ENCODE measurements at places on chromosomes 1 and 21.

- no peak for DNase-seq
Measured at GRCh38 chr1:11307852-11308251, 34.9 kb downstream of the UBIAD1 start.

DNA sequence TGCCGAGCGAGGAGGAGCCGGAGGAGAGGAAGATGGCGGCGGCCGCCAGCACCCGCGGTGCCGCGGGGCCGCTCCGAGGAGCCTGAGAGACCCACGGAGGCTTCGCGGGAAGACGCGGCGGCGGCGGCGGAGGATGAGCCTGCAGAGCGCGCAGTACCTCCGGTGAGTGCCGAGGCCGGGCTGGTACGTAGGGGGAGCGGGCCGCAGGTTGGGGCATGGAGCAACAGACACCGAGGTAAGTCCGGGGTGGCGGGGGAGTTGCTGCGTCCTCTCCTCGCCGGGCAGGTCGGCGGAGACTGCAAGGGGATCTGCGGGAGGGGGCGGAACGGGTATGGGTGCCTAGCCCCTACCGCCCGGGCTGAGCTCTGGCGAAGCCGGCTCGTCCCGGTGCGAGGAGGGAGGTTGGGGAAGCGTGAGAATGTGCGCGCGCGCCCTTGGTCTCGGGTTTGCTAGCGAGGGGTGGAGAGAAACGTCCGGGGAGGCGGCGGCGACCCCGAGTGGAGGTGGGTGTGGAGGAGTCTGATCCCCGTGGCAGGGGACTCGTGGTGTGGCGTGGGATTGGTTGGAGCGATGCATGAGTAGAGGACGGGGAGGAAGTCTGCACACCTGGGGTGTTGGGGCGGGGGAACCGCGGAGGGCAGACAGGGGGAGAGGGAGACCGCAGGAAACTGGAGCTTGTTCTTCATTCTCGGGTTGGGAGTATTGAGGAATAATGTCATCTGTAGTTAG, at the start of gene SMG7:
TSS of gene SMG7 (plus strand) at position 12 of the 729 bp plus-strand sequence. CDS start at position 134, 122 bp downstream.
- no peak for DNase-seq

GRCh38 chr1:21099034-21099868, 77.4 kb downstream of the EIF4G3 start:
- DNase-seq, result no peak

DNA sequence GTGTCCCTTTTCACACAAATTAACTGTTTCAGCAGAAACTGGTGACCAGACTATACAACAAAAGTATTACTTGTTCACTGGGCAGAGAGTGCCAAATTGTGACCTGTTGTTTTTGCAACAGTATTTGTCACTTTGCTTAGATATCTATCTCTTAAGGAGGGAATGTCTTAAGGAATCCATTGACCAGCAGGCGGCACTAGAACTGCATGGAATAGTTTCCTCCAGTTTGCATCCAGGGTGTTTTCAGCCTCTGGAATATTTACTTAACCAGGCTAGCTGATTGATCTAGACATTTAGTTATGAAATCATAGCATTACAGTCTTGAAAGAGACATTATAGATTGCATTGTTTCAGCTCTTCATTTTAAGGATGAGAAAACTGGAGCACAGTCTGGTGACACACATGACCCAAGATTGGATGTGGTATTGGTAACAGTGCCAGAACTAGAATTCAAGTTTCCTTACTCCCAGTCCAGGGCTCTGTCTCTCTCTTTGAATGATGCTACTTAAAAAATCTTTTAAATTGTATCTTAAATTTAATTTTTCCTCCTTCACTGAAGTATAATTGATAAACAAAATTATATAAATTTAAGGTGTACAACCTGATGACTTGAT, 16.9 kb downstream of the RPTN start:
- peak; percentile 74 for DNase-seq

DNA sequence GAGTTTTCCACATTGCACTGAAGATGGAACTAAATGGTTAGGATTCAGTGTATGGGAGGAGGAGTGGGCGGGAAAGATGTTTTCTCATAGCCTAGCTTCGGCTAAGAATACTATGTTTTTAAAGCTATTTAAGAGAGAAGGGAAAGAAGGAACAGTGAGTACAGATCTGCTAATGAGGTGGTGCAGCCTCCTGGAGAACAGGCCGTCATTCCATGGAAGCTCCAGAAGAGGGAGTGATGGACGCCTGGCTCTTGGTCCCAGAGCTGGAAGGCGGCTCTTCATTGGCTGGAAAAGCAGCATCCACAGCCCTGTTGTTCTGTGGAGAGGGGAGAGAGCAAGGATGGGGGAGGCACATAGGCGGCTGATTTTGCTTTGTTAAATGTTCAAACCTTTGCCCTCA, 6.9 kb downstream of the CAMK1G start:
- peak; percentile 4 for DNase-seq

All from SHP77 (cell line).